ENCODE measurements at places on chromosomes 5 and 9.

DNA sequence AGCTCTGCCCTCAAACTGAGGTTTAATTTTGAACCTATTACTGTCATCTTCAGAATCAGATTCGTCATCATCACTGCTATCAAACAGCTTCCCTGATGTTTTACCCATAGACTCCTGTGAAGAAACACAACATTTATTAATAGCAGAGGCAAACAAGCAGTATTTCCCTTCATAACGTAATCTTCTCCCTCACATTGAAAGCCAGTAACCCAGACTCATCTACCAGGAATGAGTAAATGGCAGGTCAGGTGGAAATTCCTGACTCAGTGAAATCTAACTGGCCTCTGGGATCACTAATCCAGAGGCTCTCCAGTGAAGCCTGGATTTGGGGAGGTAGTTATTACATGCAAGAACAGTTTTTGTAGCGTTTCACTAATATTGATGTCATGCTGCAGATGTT is 14.6 kb downstream of the NOL8 start:
- no peak for DNase-seq

DNA sequence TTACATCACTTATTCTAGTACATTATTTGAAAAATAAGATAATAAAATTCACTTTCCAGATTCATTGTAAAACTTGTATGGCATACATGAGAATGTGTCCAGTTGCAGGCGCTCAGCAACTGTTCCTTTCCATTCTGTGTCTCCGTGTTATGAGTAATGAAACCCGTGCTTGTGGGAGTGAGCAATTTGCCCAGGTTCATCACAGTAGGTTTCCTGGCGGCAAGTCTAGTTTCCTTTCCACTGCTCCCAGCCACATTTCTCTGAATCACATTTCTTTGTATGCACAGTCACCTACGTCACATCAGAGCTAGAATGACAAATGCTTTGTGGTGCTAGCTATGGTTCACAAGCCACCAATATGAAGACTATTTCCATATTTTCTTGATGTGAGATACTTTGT is 39.9 kb downstream of the MOCS2 start:
- no peak for DNase-seq

GRCh38 chr9:90504486-90504885 is 138.1 kb downstream of the DIRAS2 start:
- DNase-seq = no peak

- no peak for DNase-seq
Measured at GRCh38 chr9:21720758-21721157, 81.7 kb upstream of the MTAP start.

- DNase-seq = no peak
Measured at GRCh38 chr5:104599726-104600125, 1037.1 kb upstream of the NUDT12 start.

GRCh38 chr5:172490514-172491461 is 36.5 kb upstream of the SH3PXD2B start:
- peak; percentile 11 for DNase-seq

GRCh38 chr9:135990468-135991429 is 29.6 kb upstream of the UBAC1 start:
- DNase-seq = peak; percentile 78

- no peak for DNase-seq
Measured at GRCh38 chr5:74894351-74894750, 28.2 kb upstream of the FAM169A start.

DNA sequence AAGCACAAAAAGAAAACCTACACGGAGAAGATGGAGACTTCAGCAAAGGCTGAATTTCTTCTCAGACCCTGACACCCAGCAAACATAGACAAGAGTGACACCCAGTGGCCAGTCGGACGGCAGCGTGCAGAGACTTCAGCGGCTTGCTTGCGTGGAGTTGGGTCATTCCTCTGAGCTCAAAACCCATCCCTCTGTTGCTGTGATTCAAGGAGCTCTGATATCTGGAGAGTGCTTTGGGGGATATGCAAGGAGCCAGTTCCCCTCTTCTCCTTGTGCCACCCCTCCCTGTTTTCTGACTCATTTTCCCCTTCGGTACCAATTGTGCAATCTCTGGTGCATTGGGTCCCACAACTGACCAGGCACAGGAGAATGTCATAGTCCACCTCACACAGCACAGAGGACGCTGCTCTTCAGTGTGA is 27.5 kb downstream of the SH3TC2 start:
- peak; percentile 79 for DNase-seq

DNA sequence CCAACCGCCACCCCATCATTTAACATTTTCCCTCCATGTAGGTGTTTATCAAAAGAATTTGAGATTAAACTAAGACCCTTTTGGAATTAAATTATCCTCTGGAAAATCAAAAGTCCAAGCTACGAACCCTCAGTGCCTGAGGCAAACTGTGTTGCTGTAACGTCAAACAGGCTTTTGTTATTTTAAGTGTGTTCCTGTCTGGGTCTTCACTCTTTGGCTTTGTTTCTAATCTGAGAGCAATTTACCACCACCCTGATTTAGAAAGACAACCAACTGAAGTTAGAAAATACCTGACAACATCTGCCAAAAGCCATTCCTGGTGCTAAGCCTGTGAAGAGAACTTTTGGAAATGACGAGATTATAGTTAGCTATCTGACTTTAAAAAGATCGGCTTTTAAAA is 199.9 kb downstream of the DIRAS2 start:
- DNase-seq = no peak

DNA sequence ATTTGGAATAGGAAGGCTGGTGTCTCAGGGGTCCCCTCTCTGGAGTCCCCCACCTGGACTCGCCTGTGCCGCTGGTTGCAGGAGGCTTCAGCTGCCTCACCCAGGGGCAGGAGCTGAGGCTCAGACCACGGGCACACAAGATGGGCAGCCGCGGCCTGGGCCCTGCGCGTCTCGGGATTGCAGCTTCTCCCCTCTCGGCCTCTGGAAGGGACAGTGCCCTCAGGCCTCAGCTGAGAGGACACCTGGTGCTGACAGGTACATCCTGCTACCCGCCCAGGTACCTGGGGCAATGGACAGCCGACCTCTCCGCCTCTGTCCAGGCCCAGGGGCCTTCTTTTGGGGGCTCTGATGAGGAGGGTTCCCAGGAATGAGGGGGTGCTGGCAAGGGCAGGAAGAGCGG is 38.3 kb downstream of the UNC5A start:
- DNase-seq = no peak

DNA sequence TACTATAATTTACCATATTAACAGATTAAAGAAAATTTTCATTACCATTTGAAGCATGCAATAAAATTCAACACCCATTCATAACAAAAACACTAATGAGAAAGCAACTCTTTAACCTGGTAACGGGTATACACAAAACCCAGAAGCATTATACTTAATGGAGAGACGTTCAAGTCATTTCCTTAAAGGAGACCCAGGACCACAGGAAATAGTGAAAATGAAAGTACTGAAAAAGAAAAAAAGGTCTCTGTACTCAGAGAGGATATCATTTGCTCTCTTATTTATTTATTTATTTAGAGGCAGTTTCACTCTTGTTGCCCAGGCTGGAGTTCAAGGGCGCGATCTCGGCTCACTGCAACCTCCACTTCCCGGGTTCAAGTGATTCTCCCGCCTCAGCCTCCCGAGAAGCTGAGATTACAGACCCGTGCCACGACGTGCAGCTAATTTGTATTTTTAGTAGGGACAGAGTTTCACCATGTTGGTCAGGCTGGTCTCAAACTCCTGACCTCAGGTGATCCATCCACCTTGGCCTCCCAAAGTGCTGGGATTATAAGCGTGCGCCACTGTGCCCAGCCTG is 61.6 kb downstream of the SETX start:
- no peak for DNase-seq

GRCh38 chr9:129891569-129891968 is 56.3 kb downstream of the USP20 start:
- no peak for DNase-seq

- no peak for DNase-seq
Measured at GRCh38 chr5:90875456-90875855, 316.9 kb downstream of the ADGRV1 start.

- no peak for DNase-seq
Measured at GRCh38 chr5:106940986-106941385, 729.8 kb downstream of the EFNA5 start.

DNA sequence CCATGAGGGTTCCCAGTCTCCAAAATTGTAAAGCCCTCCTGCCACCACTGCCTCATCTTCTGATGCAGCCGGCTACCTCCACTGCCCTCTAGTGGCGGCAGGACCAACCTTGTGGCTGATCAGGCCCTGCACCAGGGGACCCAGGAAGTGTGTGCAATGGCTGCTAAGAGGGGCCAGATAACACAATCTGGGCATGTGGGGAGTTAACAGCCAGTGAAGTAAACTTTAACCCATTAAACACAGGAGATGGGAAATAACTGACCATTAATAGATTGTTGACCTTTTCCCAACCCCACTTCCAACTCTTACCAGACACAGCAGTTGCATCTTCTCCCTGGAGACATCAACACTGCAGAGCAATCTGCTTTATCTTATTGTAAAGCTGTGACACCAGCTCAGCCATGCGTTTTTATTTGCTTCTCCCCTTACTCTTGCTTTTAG is 63.3 kb downstream of the FREM1 start:
- DNase-seq = peak; percentile 91

DNA sequence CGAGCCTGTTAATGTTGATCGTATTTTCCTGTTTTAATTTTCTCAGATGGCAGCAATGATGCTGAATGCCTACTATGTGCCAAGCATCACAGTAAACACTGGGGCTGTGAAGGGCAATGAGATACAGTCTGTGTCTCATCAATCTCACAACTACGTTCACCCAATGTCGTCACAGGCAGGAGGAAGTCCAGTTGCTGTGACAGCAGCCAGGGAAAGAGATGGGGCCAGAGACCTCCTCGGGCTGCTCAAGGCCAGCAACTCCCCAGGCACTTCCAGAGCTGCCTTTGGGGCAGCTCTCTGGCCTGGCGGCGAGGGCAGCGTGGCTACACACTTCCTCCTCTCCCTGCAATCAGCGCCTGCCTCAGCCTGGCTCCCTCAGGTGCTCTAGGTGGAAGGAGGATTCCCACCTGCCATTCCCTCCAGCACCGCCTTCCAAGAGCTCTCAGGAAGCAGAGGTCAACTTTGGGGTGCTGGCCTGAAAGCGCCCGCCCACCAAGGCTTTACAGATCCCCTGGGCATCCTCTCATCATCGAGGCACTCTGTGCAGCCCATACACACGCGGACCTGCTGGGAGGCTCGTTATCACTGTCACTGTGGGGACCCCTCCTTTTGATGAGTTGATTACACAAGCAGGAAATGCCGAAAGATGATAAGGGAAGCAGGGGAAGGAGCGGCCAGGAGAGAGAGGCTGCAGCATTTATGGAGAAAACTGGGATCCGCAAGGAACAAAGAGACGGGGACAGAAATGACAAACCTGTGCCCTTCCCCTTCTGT is 159.2 kb downstream of the ZDHHC21 start:
- no peak for DNase-seq

DNA sequence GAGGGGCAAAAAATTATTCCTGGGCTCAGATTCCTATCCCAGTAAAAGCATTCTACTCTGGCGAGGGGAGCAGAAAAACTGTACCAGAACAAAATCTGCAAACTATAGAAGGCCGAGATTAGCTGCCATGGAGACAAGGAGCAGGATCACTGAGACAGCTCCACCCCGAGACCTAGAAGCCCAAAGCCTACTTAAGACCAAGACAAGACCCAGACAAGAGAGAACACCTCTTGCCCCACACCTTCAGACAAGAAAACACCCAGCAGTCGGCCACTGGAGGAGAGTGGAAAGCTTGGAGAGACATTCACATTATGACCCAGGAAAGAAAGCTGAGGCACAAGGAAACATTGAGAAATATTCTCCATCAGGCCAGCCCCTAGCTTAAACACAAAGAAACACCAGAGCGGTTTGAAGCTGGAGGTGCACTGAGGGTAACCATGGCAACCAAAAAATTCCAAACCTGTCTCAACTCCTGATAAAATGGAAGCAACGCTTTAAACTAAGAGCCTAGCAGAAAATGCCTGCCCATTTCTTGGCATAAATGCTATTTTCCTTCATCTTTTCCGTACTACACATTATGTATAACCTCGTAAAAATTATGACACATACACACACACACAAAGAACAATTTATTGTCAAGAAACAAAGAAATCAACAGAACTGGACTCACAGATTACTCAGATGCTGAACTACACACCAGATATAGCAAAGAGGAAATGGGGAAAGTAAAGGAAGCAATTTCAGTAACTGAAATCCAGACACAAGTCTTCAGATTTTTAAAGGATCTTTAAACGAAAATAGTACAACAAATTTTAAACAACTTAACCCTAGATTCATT is 53.8 kb upstream of the FTMT start:
- no peak for DNase-seq

DNA sequence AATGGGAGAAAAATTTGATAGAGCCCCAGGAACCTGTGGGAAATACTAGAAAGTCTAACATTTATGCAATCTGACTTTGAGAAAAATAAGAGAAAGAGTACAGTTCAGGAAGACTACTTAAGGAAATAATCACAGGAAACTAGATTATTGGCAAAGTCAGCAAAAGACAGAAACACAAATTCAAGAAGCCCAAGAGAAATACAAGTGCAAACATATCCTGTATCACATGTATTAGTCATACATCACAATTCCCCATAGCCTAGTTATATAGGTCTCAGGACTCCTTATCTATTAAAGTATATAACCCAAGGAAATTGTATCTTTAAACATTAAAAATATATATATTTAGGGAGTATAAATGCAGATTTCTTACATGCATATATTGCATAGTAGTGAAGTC is 100.8 kb downstream of the HOMER1 start:
- DNase-seq = no peak

DNA sequence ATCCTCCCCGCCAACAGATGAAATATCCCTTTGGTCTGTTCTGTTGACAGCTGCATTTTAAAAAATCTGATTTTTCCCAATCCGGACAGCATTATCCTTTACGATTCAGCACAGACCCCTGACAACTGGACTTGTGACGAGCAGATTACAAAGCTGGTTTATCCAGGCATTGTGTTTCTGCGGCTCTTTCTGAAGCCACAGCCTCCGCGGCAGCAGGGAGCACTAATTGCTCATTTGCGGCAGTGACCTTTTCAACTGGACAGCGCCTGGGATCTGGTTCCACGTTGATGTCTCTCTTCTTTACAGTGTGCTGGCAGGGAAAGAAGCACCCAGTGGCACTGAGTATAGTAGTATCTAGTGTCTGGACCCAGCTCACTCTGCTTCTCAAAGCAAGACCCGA is 351.2 kb downstream of the ZNF608 start:
- DNase-seq = no peak

DNA sequence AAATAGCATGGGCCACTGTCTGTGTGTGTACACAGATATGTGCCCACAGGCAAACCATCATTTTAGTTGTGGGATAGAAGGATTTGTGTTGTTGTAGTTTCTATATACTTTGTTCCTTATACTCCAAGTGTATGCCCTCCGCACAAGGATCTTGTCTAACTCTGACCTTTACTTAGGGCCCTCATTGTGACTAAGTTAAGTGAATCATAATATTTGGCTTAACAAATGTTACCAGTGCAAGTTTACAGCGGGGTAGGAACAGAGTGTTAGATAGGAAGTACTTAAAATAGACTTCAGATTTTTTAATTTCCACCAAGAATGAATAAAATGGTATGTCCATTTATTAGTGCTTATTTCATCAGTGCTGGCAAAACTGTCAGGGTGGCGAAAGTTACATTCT is 29.5 kb upstream of the CYFIP2 start:
- DNase-seq = no peak
